ENCODE measurements at places on chromosomes 4 and X.
A peak's percentile ranks its signal among the peaks of the same experiment; 100 is the strongest.

- H3K27ac ChIP-seq = no peak overlapping the region
- DNase-seq = no peak
- no peaks in the 10 kb centered on the region for H3K4me1 ChIP-seq
- H3K4me3 ChIP-seq = no peak overlapping the region
Observed at GRCh38 chrX:29528281-29528680, 687.1 kb upstream of the MAGEB2 start.

DNA sequence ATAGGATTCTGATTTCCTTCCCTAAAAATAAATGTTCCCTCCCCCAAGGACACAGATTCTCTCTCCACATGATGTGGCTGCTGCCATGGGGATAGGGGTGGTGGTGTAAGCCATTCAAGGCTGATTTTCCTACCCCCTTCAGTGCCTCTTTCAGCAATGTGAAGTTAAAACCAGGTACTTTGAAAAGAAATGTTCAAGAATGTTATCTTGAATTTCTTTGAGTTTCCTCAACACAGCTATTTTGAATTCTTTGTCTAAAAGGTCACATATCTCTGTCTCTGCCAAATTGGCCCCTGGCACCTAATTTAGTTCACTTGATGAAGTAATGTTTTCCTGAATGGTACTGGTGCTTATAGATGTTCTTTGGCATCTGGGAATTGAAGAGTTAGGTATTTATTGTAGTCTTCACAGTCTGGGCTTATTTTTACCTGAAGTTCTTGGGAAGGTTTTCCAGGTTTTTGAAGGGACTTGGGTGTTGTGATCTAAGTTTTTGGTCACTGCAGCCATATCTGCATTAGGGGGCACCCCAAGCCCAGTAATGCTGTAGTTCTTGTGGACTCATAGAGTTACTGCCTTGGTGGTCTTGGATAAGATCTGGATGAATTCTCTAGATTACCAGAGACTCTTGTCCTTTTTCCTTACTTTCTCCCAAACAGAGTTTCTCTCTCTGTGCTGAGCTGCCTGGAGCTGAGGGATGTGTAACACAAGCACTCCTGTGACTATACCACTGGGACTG is 7.6 kb upstream of the DIPK2B start:
- H3K36me3 ChIP-seq = peaks cover 3% of the 10 kb centered on the region
- H3K27ac ChIP-seq = no peak overlapping the region
- no peaks in the 10 kb centered on the region for H3K4me1 ChIP-seq

GRCh38 chr4:138669479-138670315 is 345.9 kb upstream of the NOCT start:
- no peaks in the 10 kb centered on the region for H3K36me3 ChIP-seq
- H3K4me3 ChIP-seq = no peak overlapping the region
- H3K27ac ChIP-seq = no peak overlapping the region
- no peak for DNase-seq

DNA sequence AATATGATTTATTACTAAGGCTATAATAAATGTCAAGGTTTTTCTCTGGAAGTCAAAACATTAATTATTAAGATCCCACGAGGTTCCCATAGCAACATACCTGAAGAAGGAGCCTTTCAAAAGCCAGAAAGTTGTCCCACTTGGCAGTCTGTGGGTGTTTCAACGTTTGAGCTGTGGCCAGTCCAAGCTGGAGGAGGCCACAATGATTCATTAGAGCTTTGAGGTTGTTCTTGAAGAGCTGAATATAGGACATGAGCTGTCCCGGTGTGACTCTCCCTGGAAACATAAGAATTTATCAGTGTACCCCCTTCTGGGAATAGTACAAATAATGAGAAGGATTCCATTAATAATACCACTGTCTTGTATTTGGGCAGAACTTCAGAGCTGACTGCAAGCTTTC is 92.1 kb downstream of the SCFD2 start:
- no peak for DNase-seq
- no peak overlapping the region for H3K27ac ChIP-seq
- H3K4me1 ChIP-seq = no peaks in the 10 kb centered on the region

GRCh38 chr4:169039251-169039954 is 29.3 kb upstream of the CBR4 start:
- H3K4me1 ChIP-seq = peaks cover 3% of the 10 kb centered on the region
- H3K27me3 ChIP-seq = no peaks in the 10 kb centered on the region
- H3K36me3 ChIP-seq = peaks cover 10% of the 10 kb centered on the region
- H3K27ac ChIP-seq = no peak overlapping the region
- no peak for DNase-seq
- no peak overlapping the region for H3K4me3 ChIP-seq

DNA sequence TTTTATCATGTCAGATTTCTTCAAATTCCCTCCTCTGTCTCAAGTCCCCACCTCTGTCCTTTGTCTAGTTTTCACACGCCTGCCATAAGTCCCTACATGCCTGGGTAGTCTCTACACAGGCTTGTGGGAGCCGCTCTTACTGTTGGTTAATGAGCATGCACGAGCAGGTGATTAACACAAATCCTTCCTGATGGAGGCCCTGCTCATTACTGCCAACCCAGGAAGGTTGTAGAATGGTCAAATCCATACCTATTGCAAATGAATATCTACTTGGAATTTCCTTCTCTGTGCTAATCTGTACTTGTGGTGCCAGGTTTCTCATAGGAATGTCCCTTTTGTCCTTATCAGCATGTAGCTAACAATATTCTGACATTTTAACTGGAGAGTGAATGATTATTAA is 208.4 kb upstream of the HDX start:
- peaks cover 35% of the 10 kb centered on the region for H3K4me1 ChIP-seq
- no peaks in the 10 kb centered on the region for H3K36me3 ChIP-seq
- no peak overlapping the region for H3K4me3 ChIP-seq
- no peak for DNase-seq
- H3K27ac ChIP-seq = no peak overlapping the region

- DNase-seq = no peak
- H3K27ac ChIP-seq = no peak overlapping the region
- H3K27me3 ChIP-seq = no peaks in the 10 kb centered on the region
- no peaks in the 10 kb centered on the region for H3K36me3 ChIP-seq
Observed at GRCh38 chrX:109783701-109784079, 50.6 kb upstream of the ACSL4 start.

GRCh38 chr4:59374416-59374815 is 1825.7 kb upstream of the ADGRL3 start:
- DNase-seq = peak; percentile 18
- H3K4me1 ChIP-seq = no peaks in the 10 kb centered on the region
- no peak overlapping the region for H3K27ac ChIP-seq
- H3K27me3 ChIP-seq = no peaks in the 10 kb centered on the region
- H3K36me3 ChIP-seq = peaks cover 11% of the 10 kb centered on the region

- DNase-seq = no peak
- peaks cover 5% of the 10 kb centered on the region for H3K4me1 ChIP-seq
- H3K27me3 ChIP-seq = no peaks in the 10 kb centered on the region
- no peak overlapping the region for H3K27ac ChIP-seq
- H3K4me3 ChIP-seq = no peak overlapping the region
Observed at GRCh38 chrX:10847333-10847732, 226.9 kb upstream of the MID1 start.

GRCh38 chr4:74543231-74543781 is 98.4 kb downstream of the AREG start:
- H3K27ac ChIP-seq = no peak overlapping the region
- no peak overlapping the region for H3K4me3 ChIP-seq

- peaks cover 12% of the 10 kb centered on the region for H3K27me3 ChIP-seq
- no peaks in the 10 kb centered on the region for H3K36me3 ChIP-seq
- no peak for DNase-seq
- H3K4me1 ChIP-seq = peaks cover 20% of the 10 kb centered on the region
Observed at GRCh38 chr4:145485120-145485519, 3.5 kb downstream of the SMAD1 start.

DNA sequence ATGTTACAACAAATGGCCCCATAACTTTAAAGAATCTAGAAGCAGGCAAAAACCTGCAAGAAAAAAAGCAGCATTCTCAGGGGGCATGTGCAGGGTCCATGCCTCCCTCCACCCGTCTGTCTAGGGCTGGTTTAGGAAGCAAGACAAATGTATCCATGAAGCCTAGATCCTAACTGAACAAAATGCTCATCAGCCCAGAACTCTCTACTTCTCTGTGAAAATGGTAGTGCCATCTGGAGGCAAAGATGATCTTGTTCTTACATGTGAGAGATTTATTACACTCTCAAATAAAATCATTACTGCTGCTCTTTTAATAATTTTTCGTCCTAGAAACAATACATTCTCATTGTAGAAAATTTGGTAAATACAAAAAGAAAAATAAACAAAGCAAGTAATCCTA is 26.7 kb downstream of the NR3C2 start:
- no peaks in the 10 kb centered on the region for H3K27me3 ChIP-seq
- H3K4me3 ChIP-seq = no peak overlapping the region
- H3K27ac ChIP-seq = no peak overlapping the region
- peaks cover 13% of the 10 kb centered on the region for H3K4me1 ChIP-seq
- H3K36me3 ChIP-seq = no peaks in the 10 kb centered on the region

GRCh38 chrX:3713937-3714434 is 537 bp upstream of the PRKX start:
- peaks cover 16% of the 10 kb centered on the region for H3K4me1 ChIP-seq
- H3K27me3 ChIP-seq = peaks cover 7% of the 10 kb centered on the region
- DNase-seq = peak; percentile 12
- H3K27ac ChIP-seq = no peak overlapping the region
- no peaks in the 10 kb centered on the region for H3K36me3 ChIP-seq
- peak overlapping the region; percentile 73 for H3K4me3 ChIP-seq

- DNase-seq = no peak
- H3K4me3 ChIP-seq = no peak overlapping the region
- H3K27me3 ChIP-seq = no peaks in the 10 kb centered on the region
- no peak overlapping the region for H3K27ac ChIP-seq
Observed at GRCh38 chr4:22739968-22740367, 47.2 kb downstream of the GBA3 start.

DNA sequence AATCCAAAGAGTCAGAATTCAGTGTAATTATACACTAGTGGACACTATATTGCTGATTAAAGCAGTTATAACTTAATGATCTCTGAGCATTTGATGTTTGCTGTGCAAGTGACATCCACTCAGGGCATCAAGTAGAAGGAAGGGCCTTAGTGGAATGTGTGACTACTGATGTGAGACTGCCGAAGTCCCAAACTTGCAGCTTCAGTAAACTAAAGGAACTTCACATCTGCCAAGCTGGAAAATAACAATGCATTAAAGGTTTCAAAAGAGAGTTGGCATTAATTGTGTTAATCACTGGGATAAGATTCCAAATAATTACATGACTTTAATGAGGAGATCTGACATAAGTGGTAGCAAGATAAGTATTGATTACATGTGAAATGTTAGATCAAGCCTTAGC is 52.5 kb upstream of the SLC25A4 start:
- no peak overlapping the region for H3K27ac ChIP-seq
- no peaks in the 10 kb centered on the region for H3K36me3 ChIP-seq
- no peak overlapping the region for H3K4me3 ChIP-seq

DNA sequence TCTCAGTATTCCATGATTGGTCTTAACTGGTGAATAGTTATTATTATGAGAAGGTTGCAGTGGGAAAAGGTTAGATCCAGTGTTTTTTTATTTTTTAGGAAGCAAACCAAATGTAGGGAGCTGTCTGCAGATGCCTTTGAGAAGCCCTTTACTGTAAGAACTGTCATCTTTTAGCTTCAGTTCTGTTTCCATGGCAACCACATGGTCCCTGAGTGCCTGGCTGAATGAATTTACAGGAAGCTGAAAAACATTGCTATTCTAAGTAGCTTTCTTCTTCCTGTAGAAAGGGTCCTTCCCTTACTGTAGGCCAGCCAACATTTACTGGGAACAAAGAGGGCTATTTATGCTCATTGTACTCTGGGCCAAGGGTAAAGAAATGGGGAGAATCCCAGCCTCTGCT is 103.3 kb downstream of the DCLK2 start:
- H3K27me3 ChIP-seq = no peaks in the 10 kb centered on the region
- no peaks in the 10 kb centered on the region for H3K4me1 ChIP-seq
- H3K4me3 ChIP-seq = no peak overlapping the region
- H3K27ac ChIP-seq = no peak overlapping the region
- no peak for DNase-seq

DNA sequence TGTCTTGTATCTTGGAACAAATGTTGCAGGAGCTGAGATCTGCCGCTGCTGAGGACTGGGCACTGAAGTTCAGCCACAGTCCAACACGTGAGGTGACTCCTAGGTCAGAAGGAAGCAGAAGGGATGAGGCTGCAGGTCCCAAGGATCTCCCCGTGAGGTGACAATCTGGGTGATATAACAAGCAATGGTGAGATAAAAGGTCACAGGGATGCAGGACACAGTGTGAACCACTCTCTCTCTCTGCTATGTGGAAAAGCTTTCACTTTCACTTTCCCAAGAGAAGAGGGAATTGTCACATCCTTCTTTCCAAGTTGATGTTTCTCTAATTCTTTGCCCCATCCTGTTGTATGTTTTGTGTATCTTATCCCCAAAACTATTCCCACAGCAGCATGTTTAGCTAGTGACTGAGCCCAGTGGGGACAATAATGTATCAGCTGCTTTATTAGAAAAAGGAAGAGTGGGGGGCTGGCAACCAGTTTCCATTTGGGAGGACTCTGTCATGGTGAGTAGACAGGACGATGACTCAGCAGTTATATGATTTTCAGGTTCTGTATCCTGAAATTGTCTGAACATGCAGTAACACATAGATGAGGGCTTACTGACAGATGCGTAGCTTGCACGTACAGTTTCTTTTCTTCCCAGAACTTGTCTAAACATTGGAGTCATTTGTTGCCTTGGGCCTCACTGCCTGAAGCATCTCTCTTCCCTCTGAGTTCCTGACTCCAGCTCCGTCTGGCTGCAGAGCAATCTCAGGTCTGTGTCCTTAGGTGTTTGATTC is 1415.8 kb upstream of the TENM3 start:
- peaks cover 27% of the 10 kb centered on the region for H3K4me1 ChIP-seq
- no peak overlapping the region for H3K4me3 ChIP-seq
- H3K27me3 ChIP-seq = no peaks in the 10 kb centered on the region
- DNase-seq = no peak
- H3K27ac ChIP-seq = peak overlapping the region; percentile 73

DNA sequence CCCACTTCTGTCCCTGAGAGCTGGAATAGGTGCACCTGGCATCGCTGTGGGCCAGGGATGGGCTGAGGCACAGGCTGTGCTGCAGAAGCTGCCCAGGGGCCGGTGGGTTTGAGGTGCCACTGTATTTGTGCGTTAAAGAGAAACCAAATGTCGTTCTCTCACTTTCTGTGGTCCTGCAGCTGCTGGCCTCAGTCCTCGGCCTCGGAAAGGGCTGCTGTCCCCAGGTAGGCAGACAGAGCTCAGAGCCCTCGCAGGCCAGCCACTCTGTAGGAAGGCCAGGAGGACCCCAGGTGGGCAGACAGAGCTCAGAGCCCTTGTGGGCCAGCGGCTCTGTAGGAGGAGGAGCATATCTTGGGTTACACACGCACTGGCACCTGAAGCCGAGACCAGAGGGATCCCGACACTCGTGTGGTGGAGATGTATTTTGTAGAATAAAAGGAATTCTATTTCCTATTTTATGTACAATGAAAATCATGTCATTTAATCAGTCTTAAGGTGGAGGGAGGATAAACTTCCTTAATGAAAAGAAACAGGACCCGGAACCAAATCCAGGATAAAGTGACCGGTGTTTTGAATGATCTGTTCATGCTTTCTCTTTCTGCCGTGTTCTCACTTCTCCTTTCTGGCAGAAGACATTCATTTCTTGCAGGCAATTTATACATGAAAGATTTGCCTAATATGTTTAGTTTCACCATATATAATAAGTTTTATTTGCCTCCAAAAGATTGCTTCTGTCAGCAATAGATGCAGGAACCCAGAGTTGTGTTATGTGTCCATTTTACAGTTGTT is 54.4 kb upstream of the HGFAC start:
- DNase-seq = no peak
- H3K4me3 ChIP-seq = no peak overlapping the region
- H3K36me3 ChIP-seq = no peaks in the 10 kb centered on the region
- peaks cover 65% of the 10 kb centered on the region for H3K4me1 ChIP-seq
- no peaks in the 10 kb centered on the region for H3K27me3 ChIP-seq

Measured in WTC11 (cell line).